ENCODE measurements at places on chromosomes 2 and 18.

DNA sequence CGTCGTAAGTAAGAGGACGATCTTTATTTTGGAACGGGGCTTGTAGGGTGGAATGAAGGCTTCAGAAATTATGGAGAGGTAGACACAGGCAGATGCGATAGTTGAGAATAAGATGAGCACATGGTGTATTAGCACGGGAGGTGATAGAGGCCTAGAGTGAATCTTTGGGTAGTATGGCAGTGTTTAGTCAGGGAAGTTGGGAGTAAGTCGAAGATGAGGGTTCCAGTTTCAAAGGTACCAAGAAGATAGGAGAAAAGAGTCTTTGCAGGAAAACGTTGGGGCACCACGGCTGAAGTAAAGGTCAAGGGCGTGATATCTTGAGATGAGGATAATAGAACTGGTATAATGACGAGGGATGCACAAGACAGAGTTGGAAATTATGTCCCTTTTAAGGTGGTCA lies 654 bp downstream of the PIK3C3 start:
- DNase-seq, result no peak

GRCh38 chr2:132671151-132671835 lies 1.3 kb upstream of the LYPD1 start:
- DNase-seq, result peak; percentile 93

GRCh38 chr2:68753318-68753717 lies 18.7 kb downstream of the ARHGAP25 start:
- no peak for DNase-seq

DNA sequence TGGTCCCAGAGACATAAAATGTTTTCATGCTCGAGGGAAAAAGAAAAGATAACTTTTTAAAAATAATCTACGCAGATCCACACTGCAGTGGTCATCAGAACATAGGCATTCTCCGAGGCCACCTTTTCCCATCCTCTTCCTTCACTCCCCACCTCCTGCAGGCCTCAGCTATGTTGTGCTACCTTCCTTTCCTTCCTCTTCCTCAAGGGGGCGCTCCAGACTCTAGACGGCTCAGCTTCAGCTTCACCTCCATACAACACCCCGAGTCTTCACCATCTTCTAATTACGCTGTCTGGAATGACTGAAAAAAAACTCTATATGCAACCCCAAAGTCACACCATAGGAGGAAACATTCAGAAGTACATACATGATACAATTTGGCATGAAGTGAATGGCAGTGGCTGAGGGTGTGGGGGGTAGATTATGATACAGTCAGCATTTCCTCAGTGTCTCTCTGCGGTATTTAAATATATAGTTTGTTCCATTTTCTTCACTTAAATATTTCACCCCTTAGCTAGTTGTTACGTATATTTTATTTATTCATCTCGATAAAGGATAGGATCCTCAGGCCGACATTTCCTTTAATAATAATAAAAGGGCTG lies 583.6 kb downstream of the IRS1 start:
- DNase-seq, result peak; percentile 71

DNA sequence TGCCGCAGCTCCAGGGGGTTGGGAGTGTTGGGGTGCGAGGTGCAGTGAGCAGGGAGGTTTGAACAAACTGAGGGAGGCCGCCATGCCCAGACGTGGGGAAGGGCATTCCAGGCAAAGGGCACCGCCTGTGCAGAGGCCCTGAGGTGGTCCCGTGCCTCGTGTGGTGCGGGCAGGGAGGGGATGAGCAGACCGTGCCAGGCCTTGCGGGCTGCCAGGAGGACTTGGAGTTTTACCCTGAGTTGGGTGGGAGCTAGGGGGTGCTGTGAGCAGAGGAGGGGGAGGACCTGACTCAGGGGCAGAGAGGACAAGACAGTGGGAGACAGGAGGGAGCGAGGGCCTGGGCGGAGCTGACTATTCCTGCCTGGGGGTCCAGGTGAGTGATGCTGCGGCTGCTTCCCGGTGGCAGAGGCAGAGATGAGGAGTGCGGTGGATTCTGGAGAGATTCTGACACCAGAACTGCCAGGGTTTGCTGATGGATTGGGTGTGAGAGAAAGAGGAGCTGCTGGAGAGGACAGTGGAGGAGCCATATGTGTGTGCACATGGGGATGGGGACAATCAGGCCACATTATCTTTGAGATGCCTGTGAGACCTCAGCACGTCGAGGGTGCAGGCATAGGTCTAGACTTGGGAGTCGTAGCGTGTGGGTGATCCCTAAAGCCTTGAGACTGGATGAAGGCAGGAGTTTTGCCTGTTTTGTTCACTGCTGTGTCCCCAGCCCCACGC lies 23.4 kb downstream of the ZAP70 start:
- no peak for DNase-seq

GRCh38 chr2:200317975-200318374 lies 11.5 kb downstream of the SPATS2L start:
- DNase-seq, result no peak

DNA sequence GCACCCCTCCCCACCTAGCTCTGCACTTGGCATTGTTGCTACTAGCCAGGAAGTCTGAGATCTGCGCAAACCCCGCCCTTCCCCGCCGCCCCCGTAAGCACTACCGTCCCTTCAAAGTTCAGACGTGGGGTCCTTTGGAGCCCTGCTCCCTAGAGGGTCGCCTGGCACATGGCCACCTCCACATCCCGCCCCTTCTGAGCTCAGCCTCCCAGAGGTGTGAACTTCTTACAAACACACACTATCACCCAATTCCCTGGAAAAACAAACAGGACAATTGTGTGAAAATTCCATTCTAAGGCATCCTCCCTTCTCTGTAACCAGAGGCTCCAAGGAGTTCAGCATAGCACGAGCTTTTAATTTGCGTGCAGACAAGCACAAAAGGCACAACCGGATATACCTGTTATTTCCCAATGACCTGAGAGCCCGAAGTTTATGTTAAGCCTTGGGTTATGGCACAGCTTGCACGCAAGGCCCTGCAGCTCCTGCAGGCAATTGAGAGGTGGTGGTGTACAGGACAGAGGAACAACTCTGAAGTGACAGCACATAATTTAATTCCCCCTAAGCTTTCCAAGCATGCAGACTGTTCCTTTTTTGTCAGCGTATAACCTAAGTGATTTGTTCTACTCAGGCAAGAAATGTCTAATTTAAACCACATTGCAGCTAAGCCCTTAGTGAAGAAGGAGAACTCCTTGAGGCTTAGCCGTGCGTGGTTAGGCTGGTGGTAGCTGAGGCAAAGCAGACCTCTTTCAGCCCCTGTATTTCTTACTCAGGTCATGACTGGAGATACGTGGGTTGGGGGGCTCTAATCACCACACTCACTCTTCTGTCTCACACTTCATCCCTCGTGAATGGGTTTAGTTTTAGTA lies 20.3 kb upstream of the CYP1B1 start:
- peak; percentile 57 for DNase-seq

DNA sequence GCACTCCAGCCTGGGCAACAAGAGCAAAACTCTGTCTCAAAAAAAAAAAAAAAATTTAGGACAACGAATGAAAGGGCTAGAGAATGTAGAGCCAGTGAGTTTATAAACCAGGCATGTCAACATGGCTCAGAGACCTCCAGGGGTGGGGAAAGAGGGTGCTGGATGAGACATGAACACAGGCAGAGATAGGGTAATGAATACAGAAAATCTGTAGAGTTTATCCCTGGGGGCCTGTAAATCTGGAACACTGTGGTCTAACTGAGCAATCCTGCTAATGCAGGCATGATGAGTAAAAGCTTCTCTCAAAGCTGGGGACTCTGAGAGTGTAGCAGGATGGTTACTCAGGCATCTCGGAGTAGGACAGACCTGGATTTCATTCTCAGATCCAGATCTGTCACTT lies 59.2 kb upstream of the IGFBP2 start:
- DNase-seq, result peak; percentile 31

All from iris pigment epithelial cell (primary cell).